ENCODE measurements at places on chromosomes 13 and 19.

DNA sequence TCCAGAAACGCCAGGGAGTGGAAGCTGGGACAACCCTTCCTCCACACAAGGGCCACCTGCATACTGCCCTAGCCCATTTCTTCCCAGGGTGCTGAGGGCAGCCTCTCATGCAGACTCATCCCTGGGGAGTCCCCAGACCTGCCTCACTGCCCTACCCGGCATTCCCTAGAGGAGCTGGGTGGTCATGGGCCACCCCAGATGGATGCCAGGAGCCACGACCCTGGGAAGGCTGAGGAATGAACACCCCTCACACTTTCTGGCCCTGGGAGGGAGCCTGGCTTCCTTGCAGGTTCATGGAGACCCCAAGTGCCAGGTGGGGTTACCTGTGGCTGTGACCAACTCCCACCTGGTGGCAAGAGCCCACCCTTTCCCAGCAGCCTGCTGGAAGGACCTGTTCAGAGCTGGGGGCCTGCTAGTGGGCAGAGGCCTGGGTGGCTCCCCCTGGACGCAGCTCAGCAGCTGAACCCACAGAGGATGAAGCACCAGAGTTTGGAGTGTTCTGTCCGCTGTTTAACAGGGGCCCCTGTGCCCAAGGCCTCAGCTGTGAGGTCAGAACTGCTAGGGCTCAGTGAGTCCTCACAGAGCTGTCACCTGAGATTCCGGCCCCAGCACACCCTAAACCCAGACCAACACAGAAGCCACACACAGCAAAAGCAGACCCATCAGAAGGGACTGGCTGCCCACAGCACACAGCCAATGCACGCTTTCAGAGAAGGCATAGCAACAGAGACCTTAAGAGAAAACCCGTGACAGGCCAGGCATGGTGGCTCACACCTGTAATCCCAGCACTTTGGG lies 6.6 kb downstream of the ACP4 start:
- no peak for DNase-seq
- H3K27ac ChIP-seq: no peak overlapping the region
- peaks cover 34% of the 10 kb centered on the region for H3K36me3 ChIP-seq
- H3K27me3 ChIP-seq: no peaks in the 10 kb centered on the region

DNA sequence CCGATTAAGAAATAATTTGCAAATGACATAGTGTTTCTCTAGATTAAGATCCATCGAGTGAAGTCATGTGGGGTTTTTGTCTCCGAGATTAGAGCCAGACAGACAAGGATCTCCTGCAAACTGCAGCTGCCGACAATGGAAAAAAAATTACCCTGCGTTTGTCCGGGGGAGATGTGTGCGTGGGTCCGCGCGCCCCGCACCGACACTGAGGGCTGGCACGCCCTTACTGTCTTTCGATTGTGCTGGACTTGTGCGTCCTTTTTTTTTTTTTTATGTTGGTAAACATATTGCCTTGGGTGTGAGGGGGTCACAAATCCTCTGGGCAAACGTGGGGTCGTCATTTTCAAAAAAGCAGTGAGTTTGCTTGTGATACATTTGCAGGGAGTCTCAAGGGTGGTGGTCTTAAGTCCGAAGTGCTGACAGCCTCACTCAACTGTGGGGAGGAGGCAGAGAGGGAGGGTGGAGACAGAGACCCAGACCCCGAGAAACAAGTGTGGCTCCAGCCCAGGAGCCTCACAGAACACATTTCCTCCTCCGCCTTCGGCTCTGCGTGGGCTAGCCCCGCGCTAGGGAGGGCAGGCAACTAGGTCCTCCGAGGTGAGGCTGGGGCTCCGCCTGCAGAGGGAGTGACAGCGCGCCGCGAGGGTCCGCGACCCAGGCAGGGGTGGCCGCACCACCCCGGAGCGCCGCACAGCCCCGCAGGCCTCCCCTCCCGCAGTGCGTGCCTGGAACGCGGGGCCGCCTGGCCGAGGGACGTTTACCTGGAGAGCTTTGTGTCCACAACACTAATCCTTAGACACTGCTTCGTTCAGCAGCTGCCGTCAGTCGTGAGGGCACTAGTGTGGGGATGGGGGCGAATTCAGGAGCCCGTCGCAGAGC lies 11.7 kb upstream of the SOX1 start:
- DNase-seq: no peak
- no peaks in the 10 kb centered on the region for H3K4me1 ChIP-seq
- no peak overlapping the region for H3K4me3 ChIP-seq
- no peaks in the 10 kb centered on the region for H3K27me3 ChIP-seq
- no peak overlapping the region for H3K27ac ChIP-seq

GRCh38 chr19:50003254-50003788 lies 21.9 kb downstream of the VRK3 start:
- no peak for DNase-seq
- H3K4me3 ChIP-seq: no peak overlapping the region
- H3K4me1 ChIP-seq: peaks cover 16% of the 10 kb centered on the region
- H3K27me3 ChIP-seq: no peaks in the 10 kb centered on the region

- no peaks in the 10 kb centered on the region for H3K27me3 ChIP-seq
- no peak overlapping the region for H3K4me3 ChIP-seq
- no peaks in the 10 kb centered on the region for H3K36me3 ChIP-seq
These were observed 4.5 kb upstream of the CFAP97D2 start for GRCh38 chr13:114174529-114174961.

DNA sequence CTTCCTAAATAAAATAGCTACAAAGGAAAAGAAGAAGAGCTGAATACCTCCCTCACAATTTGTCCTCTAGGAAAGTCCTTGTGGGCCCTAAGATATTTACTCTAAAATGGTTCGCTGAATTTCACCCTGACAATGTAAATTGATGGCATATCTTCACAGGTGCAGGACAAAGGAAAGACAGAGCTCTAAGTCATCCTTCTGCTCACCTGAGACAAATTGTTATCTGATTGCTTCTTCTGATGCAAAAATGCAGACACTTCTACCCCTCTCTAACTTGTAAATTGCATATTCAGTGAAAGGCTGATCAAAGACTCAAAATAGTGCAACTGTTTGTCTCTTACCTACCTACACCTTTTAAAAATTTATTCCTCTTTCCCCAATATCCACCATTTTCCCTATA lies 747.2 kb upstream of the PRR20A start:
- no peaks in the 10 kb centered on the region for H3K4me1 ChIP-seq
- H3K36me3 ChIP-seq: no peaks in the 10 kb centered on the region
- DNase-seq: no peak
- no peaks in the 10 kb centered on the region for H3K27me3 ChIP-seq
- no peak overlapping the region for H3K4me3 ChIP-seq

GRCh38 chr13:56187331-56187730 lies 953.4 kb upstream of the PRR20A start:
- no peaks in the 10 kb centered on the region for H3K27me3 ChIP-seq
- H3K27ac ChIP-seq: no peak overlapping the region
- no peaks in the 10 kb centered on the region for H3K4me1 ChIP-seq
- no peak overlapping the region for H3K4me3 ChIP-seq

- no peaks in the 10 kb centered on the region for H3K4me1 ChIP-seq
- no peak overlapping the region for H3K4me3 ChIP-seq
- no peak for DNase-seq
- H3K36me3 ChIP-seq: no peaks in the 10 kb centered on the region
- no peaks in the 10 kb centered on the region for H3K27me3 ChIP-seq
These were observed 574.3 kb upstream of the PCDH20 start for GRCh38 chr13:61989978-61990377.

DNA sequence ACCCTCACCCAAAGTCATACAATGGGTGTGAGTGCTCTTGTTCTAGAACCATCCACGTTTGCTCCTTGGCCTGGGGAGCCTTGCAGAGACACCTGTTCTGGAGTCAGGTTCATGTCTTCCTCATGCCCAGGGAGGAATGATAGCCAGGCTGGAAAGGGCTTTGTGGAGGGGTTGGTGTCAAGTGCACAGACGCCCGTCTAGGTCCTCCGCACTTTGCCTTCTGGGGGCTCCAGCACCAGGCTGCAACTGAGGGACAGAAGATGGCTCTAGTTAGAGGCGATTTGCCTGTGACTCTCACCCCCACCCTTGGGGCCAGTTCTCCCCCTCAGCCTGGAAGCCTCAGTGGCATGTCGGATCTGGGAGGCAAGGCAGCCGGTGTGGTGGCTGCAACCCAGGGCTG lies 47.2 kb upstream of the ZNF536 start:
- H3K27me3 ChIP-seq: 0 out of 2 replicates have a peak, but pooled peaks cover 2% of the 10 kb centered on the region
- no peaks in the 10 kb centered on the region for H3K36me3 ChIP-seq
- no peak overlapping the region for H3K4me3 ChIP-seq
- no peaks in the 10 kb centered on the region for H3K4me1 ChIP-seq

GRCh38 chr19:47821460-47822020 lies at the start of gene CRX:
Gene CRX (plus strand): TSS chr19:47821937. CDS start chr19:47834444, 12,507 bp downstream.
- H3K27me3 ChIP-seq: no peaks in the 10 kb centered on the region
- H3K4me3 ChIP-seq: no peak within 1 kb of the TSS
- no peaks in the 10 kb centered on the region for H3K36me3 ChIP-seq
- peaks cover 4% of the 10 kb centered on the region for H3K4me1 ChIP-seq
- DNase-seq: no peak
- no peak within 1 kb of the TSS for H3K27ac ChIP-seq

DNA sequence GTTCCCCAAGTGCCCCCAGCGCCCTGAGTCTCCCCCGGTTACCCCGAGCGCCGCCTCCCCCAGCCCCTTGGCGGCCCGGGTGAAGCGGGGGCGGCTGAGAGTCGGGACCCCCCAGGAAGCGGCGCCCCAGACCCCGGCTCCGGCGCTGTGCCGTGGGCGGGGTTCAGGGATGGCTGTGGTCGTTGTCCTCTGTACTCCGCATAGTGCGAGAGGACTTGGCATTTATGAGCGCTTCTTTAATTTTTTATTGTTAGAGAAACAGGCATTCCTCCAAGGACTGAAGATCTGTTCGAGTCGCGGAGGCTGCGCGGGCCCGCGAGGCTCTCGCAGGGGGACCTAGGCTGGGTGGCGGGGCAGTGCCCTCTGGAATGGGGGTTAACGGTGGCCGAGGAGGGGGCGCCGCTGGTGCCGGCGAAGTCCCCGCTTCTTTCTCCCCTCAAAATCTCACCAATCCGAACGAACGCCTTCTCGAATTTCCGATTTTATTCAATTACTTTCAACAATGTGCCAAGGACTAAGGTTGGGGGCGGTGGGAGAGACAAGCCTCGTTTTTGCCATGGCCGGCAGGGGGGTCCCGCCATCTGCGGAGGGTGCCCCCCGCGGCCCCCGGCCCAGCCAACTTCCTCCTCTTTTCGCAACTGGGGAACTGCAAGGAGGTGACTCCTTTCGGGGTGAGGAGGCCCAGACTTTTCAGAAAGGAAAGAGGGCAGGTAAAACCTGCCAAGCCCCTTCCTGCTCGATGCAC lies 596 bp upstream of the GJB2 start:
- H3K27me3 ChIP-seq: peaks cover 7% of the 10 kb centered on the region
- no peak for DNase-seq
- H3K4me3 ChIP-seq: peak overlapping the region; percentile 70
- no peak overlapping the region for H3K27ac ChIP-seq
- peaks cover 12% of the 10 kb centered on the region for H3K4me1 ChIP-seq

- no peak overlapping the region for H3K27ac ChIP-seq
- DNase-seq: no peak
- H3K4me3 ChIP-seq: no peak overlapping the region
- no peaks in the 10 kb centered on the region for H3K4me1 ChIP-seq
- H3K27me3 ChIP-seq: no peaks in the 10 kb centered on the region
- H3K36me3 ChIP-seq: peaks cover 19% of the 10 kb centered on the region
These were observed 11.3 kb downstream of the DCAF15 start for GRCh38 chr19:13963603-13964105.
